ENCODE measurements at places on chromosomes 12 and 14.
A peak's percentile ranks its signal among the peaks of the same experiment; 100 is the strongest.

- H3K27me3 ChIP-seq = no peaks in the 10 kb centered on the region
- H3K36me3 ChIP-seq = peaks cover 2% of the 10 kb centered on the region
- H3K4me1 ChIP-seq = peaks cover 8% of the 10 kb centered on the region
- DNase-seq = peak; percentile 86
Observed at GRCh38 chr12:27652174-27652763, 44.0 kb upstream of the REP15 start.

DNA sequence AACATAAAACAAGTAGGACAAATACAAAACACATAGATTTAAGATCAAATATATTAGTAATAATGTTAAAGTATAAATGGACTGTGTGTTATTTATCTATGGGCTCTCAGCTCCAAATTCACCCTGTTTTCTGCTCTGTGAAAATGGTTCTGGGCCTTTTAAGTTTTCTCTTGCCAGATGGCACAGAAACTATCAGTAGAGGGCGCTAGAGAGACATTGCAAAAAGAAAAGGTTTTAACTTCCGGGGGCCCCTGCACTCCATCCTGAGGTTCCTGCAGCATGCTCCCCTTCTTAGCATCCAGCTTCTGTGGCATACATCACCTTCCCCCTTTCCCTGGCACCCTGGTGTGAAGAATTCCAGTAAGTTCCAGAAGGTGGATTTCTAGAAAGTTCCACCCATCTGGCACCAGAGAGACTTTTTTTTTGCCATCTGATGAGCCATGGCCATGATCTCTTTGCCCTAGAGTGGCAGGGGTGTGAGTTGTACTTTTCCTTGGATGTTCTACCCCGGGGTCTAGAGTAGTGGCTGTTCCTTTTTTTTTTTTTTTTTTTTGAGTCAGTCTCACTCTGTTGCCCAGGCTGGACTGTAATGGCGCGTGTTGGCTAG lies 29.3 kb downstream of the ZCRB1 start:
- no peaks in the 10 kb centered on the region for H3K36me3 ChIP-seq
- H3K4me1 ChIP-seq = peaks cover 9% of the 10 kb centered on the region

DNA sequence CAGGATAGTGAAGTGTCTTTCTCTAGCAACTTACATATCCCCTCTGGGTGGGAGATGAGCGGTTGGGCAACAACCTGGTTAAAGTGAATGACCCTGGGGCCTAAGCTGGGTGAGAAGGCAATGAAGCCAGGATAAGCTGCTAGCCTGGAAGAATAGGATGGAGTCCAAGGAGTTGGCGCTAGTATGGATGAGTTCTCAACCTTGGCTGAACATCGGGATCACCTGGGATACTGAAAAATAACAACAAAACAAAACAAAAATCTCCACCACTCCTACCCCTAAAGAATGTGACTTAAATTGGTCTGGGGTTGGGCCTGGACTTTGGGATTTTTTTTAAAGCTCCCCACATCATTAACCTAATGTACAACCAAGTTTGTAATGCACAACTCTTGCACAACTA lies 4.8 kb upstream of the RPS6KA5 start:
- no peak overlapping the region for H3K4me3 ChIP-seq
- DNase-seq = no peak
- H3K4me1 ChIP-seq = peaks cover 7% of the 10 kb centered on the region
- no peaks in the 10 kb centered on the region for H3K36me3 ChIP-seq
- H3K27me3 ChIP-seq = no peaks in the 10 kb centered on the region
- no peak overlapping the region for H3K27ac ChIP-seq

GRCh38 chr12:83046019-83046418 lies 359.3 kb downstream of the TMTC2 start:
- H3K27ac ChIP-seq = no peak overlapping the region
- no peaks in the 10 kb centered on the region for H3K36me3 ChIP-seq
- H3K4me3 ChIP-seq = no peak overlapping the region
- H3K27me3 ChIP-seq = no peaks in the 10 kb centered on the region

DNA sequence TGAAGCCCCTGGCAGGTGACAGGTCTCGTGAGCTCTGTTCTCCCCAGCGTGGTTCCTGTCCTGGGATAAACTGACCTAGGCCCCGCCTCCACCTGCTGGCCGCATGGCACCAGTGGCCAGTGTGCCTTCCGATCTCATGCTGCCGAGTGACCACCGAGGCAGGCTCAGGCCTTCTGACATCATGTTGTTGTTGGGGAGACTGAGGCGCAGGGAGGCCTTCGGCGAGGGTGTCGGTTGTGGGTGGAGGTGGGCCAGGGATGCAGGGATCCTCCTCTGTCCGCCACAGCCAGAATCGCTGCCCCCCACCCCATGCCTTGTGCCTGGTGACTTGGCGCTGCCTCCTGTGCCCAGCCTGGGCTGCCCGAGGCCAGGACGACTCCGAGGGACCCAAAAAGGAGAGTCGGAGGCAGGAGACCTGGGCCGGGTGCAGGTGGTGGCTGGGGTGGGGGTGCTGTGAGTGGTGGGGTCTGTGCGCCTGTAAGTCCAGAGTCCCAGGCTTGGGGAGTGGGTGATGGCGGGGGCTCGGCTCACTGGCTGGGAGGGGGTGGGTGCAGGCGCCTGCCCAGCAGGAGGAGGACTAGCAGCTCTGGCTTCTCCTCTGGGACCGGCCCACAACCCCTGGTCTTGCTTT lies 24.3 kb downstream of the ASPG start:
- H3K27ac ChIP-seq = no peak overlapping the region
- H3K4me3 ChIP-seq = no peak overlapping the region
- H3K36me3 ChIP-seq = no peaks in the 10 kb centered on the region
- no peak for DNase-seq

DNA sequence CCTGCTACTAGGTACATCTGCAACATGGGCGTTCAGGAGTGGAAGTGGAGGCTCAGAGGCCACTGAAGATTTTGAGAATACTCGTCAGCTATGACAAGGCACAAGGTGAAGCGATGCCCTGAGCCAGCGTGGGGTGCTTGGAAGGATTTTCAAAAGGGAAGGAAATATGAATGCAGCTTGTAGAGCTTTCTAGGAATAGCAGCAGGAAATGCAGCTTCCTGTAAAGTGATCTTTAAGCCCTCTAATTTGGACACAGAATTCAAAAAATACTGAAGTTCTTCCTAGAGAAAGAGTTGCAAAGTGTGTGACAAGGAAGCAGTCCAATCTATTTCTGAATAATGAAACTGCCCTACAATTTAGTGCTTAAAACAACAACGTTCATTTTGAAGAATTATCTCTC lies 13.2 kb upstream of the C1S start:
- no peak overlapping the region for H3K4me3 ChIP-seq
- no peaks in the 10 kb centered on the region for H3K36me3 ChIP-seq
- DNase-seq = peak; percentile 12
- peaks cover under 1% of the 10 kb centered on the region for H3K27me3 ChIP-seq
- H3K4me1 ChIP-seq = peaks cover 6% of the 10 kb centered on the region

DNA sequence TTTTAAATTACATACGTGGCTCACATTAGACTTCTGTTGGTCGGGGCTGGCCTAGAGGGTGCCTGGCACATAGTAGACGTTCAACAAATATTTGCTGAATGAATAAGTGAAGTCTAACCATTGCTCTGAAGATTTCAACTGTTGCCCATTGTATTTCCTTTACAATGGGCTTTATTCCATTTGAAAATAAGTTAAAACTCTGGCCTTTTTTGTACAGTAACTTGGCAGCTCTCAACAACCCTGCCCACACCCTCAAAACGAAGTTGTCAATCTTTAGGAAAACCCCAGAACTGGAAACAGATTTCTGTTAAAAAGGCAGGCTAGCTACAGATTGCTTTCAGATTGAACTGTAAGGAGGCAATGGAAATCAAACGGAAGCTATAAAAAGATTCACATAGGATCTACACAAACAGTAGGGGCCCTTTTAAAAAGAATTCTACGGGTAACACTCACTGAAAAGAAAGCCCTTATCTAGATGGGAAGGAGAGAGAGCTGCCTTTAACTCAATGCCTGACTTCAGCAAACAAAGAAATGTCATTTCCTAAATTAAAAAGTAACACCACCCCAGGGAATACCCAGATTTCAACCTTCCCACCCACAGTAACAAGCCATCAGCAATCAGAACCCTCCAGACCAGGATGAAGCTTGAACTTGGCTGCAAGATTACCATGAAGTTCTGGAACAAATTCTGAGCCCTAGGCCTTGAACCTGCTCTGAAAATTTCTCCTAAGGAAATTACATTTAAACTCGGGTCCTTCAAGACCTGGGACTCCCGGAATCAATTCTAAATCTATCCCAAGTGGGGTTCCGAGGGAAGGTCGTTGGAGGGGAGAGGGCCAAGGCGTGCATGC lies 1.4 kb downstream of the WSB2 start:
- no peaks in the 10 kb centered on the region for H3K27me3 ChIP-seq
- H3K4me3 ChIP-seq = peak overlapping the region; percentile 50
- H3K4me1 ChIP-seq = peaks cover 25% of the 10 kb centered on the region
- DNase-seq = peak; percentile 55
- peak overlapping the region; percentile 64 for H3K27ac ChIP-seq
- H3K36me3 ChIP-seq = no peaks in the 10 kb centered on the region

- H3K27ac ChIP-seq = no peak overlapping the region
- H3K4me3 ChIP-seq = no peak overlapping the region
- no peak for DNase-seq
- no peaks in the 10 kb centered on the region for H3K27me3 ChIP-seq
Observed at GRCh38 chr12:115075552-115076170, 391.7 kb upstream of the TBX3 start.

- peaks cover 67% of the 10 kb centered on the region for H3K4me1 ChIP-seq
- peak; percentile 90 for DNase-seq
- no peaks in the 10 kb centered on the region for H3K27me3 ChIP-seq
- H3K36me3 ChIP-seq = no peaks in the 10 kb centered on the region
Observed at GRCh38 chr12:106136263-106136662, 2.5 kb downstream of the NUAK1 start.

DNA sequence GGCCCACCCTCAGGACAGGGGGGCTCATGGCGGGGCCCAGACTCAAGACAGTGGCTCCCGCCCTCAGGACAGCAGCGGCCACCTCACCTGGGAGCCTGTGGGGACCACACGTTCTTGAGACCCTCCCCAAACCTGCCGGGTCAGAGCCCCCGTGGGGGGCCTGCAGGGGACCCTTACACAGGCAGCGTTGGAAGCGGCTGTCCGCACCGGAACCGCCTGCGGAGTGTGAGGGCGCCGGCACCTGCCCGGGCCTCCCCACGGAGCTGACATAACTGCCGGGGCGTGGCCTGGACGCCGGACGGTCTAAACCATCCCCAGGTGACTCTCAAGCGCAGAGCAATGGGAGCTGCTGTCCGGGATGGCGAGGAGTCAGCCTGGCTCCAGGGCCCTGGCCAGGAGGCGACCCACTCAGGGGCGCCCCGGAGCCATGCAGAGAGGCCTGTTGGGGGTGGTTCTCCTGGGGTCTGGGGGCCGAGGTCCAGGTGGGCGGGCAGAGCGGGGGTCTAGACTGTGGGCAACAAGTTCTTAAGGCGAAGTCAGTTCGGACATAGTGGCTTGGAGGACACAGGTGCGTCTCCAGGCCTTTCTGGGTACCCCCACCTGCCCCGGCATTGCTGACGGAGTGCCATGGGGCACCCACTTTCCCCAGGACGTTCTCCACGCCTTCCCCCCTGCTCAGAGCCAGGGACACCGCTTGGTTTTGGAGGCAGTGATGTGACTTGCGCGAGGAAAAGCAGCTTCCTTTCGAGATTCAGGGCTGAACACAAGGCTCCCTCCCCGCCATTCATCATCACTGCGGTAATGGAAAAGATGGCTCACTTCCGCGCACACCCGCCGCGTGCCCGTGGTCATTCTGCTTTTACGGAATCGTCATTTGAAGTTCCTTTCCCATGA lies 23.2 kb downstream of the GALNT9 start:
- H3K36me3 ChIP-seq = no peaks in the 10 kb centered on the region
- DNase-seq = no peak
- H3K4me1 ChIP-seq = no peaks in the 10 kb centered on the region

DNA sequence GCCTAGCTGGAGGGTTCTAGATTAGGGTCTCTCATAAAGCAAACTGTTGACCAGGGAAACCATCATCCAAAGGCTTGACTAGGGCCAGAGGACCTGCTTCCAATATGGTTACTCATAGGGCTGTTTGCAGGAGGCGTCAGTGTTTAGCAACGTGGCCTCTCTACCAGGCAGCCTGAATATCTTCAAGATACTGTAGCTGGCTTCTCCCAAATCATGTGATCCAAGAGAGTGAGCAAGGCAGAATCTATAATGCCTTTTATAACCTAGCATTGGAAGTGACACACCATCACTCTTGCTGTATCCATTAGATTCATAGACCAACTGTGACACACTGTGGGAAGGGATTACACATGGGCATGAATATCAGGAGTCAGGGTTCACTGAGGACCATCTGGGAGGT lies 17.3 kb downstream of the TPH2 start:
- H3K36me3 ChIP-seq = no peaks in the 10 kb centered on the region
- H3K27ac ChIP-seq = no peak overlapping the region

DNA sequence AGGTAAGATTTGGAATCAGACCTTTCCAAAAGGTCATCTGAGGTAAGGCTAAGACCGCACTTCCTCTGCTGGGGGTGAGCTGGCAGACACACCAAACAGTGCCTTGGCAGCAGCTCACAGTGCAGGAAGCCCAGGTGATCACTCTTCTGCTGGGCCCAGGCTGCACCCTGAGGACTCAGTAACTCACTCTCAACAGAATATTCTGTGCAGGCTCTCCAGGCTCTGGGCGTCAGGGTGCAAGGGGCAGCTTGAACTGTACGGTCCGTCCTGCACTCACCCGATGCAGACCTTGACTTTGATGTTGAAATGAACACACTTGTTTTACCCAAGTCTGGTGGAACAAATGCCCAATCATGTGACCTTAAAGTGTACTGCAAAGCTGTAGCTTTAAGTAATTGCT lies 6.0 kb downstream of the ALKBH2 start:
- H3K27me3 ChIP-seq = no peaks in the 10 kb centered on the region
- no peak for DNase-seq
- no peak overlapping the region for H3K4me3 ChIP-seq

DNA sequence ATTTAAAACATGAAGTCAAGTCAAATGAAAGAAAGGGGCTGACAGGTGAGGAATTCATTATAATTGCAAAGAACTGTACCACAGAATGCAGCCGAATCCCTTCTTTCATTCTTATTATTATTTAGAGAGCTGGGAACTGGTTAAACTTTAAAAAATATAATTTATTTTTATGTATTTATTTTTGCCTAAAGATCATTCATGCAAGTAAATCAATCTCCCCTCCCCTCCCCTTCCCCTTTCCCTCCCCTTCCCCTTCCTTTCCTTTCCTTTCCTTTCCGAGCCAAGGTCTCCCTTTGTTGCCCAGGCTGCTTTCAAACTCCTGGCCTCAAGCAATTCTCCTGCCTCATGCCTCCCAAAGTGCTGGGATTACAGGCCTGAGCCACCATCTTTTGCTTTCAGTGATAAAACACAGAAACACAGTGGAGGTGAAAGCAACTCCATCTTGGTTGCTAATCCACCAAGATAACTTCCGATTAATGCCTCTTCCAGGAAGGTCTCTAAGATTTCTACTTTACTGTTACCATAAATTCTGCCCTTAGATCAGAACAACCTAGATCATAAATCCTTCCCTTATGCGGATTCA lies 6.0 kb upstream of the UBC start:
- no peak overlapping the region for H3K4me3 ChIP-seq
- no peaks in the 10 kb centered on the region for H3K36me3 ChIP-seq
- H3K27ac ChIP-seq = peak overlapping the region; percentile 77
- DNase-seq = no peak

GRCh38 chr12:7966563-7966962 lies 30.6 kb upstream of the SLC2A3 start:
- no peak for DNase-seq
- H3K27ac ChIP-seq = no peak overlapping the region
- peaks cover 9% of the 10 kb centered on the region for H3K4me1 ChIP-seq
- H3K27me3 ChIP-seq = no peaks in the 10 kb centered on the region

Data from endothelial cell of umbilical vein (primary cell).